ENCODE measurements at places on chromosomes 3 and 15.

DNA sequence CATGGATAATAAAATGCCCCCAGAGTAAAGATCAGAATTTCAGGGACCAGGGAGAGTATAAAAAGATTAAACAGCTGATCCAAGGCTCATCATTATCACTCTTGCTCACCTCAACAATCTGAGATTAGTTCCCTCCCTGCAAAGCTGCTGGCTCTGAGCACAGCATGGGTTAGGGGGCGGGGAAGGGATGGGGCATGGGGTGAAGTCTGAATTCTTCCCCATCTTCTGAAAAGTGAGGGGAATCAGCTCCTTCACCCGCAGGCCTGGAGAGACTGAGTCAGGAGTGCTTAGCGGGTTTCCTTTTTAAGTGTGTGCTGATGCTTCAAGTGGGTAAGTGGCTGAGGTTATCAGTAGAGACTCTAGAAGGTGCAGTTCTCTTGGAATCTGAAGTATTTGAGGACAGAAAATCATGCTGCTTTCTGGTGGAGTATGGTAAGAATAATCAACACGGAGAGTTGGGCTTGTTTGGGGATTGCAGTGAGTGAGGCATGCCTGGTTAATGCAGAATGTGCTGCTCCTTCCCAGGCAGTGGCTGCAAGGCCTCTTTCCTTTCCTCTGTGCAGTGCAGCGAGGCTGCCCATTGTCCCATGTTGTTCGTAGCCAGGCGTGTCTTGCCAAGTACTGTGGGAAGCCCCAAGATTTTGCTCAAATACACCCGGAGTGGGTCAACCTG lies 59.2 kb upstream of the TRAK1 start:
- no peak for DNase-seq

DNA sequence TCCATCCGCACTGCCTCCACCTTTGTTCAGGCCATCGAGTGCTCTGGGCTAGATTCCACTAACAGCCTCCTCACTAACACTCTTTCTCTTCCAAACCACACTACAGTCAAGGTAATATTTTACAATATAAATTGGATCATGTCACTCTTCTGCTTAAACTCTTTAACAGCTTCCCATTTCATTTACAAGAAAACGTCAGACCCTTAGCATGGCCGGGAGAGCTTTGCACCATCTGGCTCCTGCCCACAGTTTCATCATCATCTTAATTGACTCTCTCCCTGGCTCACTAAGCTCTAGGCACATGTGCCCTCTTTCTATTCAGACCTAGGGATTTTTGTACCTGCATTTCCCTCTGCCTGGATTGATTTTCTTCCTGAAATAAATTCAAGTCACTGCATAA lies 354.7 kb downstream of the FGF12 start:
- DNase-seq, result no peak

GRCh38 chr15:23050708-23051107 lies 11.3 kb upstream of the TUBGCP5 start:
- no peak for DNase-seq

DNA sequence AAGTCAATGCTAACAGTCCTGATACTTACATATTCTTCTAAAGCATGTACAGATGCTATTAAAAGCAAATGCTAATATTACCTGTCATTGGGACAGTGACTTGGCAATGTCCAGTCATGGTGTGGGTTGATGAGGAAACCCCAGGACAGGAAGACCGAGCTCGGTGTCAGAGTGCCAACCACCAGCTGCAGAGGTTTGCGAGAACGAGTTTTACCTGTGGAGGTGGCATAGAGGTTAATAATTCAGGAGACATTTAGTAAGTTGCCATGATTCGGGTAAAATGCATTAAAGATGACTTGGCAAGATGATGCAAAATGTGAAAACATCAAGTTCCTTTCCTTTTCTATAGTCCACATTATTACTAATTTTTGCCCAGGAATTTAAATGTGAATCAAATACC lies 94.5 kb downstream of the ABI3BP start:
- DNase-seq, result no peak

DNA sequence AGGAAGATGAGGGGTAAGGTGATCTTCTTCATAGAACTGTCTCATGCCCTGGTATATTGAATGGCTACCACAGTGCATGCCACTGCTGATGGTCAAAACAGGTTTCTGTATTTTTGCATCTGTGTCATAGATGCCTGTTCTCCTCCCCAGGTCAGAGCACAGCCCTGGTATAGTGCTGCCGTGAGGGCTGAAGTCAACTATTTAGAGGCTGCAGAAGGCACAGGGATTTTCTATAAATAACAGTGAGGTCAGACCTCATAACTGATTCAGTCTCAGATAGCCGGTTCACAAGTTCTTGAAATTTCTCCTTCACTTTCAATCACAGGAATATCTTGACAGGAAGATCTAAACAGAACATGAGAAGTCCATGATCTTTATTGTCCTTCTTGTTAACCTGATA lies 99.2 kb upstream of the NUDT16 start:
- no peak for DNase-seq

DNA sequence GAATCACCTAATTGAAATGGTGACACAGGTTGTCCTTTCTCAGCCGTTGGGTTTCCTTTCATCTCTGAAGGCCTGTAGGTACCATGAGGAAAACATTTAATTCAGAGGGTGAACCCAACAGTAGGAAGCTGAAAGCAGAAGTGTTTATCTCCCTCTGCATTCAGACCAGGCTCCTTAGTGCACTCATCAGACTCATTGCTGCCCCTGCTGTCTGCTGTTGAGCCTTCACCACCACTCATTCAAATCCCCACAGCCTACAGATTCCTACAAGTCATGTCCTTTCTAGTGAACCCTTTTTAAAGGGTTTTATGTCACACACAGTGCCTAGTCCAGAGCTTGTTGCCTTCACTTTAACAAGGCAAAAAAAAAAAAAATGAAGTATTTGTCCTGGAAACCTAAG lies 13.4 kb downstream of the WDR48 start:
- DNase-seq, result no peak

GRCh38 chr3:107921038-107921437 lies 169.8 kb downstream of the CD47 start:
- no peak for DNase-seq

DNA sequence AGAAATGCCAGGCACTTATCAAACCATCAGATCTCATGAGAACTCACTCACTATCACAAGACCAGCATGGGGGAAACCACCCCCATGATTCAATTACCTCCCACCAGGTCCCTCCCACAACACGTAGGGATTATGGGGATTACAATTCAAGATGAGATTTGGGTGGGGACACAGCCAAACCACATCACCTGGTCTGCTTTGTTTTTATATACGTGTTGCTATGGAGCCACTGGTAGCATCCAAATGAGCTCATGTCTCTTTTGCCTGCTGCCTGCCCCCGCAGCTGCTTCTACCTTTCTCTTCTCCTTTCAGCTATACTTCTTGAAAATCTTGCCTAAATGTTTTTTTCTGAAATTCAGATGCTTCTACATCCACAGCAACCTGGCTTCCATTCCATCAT lies 26.8 kb upstream of the PCOLCE2 start:
- no peak for DNase-seq

- no peak for DNase-seq
Observed at GRCh38 chr3:72379500-72380187, 468.6 kb downstream of the SHQ1 start.

DNA sequence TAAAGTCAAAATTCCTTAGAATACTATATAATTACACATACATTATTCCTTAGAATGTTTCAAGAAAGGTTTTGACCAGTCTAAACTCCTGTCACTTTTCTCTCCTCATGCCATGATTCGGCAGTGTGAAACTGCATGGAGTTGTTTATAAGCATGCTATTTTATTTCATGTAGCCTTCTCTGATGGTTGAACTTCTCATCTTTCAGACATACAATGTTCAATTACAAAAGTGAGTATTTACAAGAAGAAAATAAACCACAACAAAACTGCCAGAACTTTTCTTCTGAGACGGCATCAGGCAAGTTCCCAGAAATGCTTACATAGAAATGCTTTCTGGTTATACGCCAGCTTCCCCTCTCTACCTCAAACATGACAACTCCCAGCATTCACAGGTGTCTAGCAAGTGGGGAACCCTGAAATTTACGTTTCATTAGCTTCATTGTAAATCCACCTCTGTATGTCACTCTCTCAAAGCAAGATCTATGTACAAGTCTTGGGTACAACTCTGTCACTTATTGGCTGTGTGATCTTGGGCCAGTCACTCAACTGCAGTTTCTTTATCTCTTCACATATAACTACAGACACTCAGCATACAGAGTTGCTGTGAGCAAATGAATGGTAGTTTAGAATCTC lies 42.7 kb downstream of the HDGFL3 start:
- no peak for DNase-seq

All from T-helper 17 cell (primary cell).